ENCODE measurements at places on chromosomes 4 and X. TPM values are rescaled to one million over a fixed set of nuclear protein-coding genes. Genes with fewer than 3 reads are reported as not detected.

GRCh38 chr4:23068287-23068686 lies 375.6 kb downstream of the GBA3 start:
- no peak for DNase-seq

The G6PD gene
- 58.0 TPM for total RNA-seq

GRCh38 chr4:44791831-44792230 lies 65.5 kb upstream of the GNPDA2 start:
- DNase-seq: no peak

- DNase-seq: no peak
Observed at GRCh38 chrX:19280636-19281035, 63.1 kb upstream of the PDHA1 start.

The CLDN2 gene
- not detected for total RNA-seq

The MAGEC2 gene
- not detected for total RNA-seq

The CYSLTR1 gene
- total RNA-seq: not detected

The PDGFRA gene
- total RNA-seq: 10.8 TPM

DNA sequence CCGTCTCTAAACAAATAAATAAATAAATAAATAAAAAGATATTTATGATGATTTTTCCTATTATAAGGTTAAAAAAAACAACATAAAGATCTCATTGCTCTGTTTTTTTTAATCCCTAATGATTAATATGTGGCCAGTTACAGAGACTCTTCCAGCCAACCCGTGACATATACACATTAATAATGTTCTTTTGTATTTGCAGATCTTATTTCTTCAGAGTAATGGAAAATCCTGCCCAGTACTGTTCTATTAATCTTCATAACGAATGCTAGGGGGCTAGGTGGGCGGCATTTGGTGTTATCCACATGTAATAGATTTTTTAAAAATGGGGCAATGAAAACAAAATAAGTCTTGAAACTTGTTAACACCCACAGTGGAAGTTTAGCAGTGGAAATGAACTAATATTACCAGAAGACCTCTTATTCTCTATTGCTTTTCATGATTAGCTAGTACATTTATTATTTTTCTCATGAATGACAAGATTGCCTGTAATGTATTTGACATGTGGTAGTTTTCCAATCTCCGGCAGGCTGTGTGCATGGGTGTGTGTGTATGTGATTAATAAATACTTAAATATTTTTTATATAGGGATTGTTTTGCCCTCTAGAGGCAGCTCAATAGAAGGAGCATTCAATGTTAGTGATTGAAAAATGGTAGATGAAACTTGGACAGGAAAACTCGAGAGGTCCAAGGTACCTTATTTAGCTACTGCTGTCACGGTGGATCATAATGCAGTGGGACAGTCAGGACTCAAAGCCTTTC lies 457.4 kb downstream of the IL1RAPL1 start:
- DNase-seq: no peak

DNA sequence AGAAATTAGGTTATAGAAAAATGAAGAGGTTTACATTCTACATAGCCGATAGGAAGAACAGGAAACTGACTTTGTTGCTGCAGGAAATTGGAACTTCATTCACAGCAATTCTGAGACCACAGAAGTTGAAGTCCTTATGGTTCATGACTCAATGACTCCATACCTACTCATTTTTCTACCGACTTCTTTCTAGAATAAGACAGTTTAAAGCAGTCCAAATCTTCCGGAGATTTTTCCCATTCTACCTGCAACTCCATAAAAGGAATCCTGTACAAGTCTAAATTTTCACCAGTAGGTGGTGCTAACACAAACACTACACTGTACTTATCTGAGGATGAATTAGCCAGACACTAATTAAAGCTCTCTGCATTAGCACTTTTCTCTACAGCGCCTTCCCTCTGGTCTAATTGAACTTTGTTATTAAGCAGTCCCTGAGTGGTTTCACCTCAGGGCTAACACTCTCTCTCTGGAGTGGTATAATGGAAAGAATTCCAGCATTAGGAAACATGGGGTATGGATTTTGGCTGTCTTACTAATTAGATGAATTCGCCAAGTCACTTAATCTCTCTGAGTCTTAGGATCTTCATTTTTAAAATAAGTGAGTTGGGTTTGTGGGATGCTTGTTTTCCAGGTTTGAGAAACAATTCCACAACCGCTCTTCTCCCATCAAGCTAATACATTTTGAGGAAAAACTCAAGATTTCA lies 167.9 kb downstream of the SMIM20 start:
- peak; percentile 53 for DNase-seq

The GNRHR gene
- total RNA-seq: not detected

- no peak for DNase-seq
Observed at GRCh38 chr4:23929248-23929647, 39.4 kb upstream of the PPARGC1A start.

DNA sequence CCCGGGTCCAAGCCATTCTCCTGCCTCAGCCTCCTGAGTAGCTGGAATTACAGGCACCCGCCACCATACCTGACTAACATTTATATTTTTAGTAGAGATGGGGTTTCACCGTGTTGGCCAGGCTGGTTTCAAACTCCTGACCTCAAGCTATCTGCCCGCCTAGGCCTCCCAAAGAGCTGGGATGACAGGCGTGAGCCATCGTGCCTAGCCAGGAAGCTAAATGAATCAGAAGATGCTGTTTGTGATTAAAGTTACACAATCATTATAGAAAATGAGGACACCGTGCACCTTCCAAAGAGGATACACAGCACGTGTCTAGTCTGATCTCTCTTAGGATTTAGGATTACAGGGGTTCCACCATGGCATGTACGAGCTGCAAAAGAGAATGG lies 99.6 kb downstream of the DHRSX start:
- no peak for DNase-seq

GRCh38 chr4:139986106-139986505 lies 167.9 kb downstream of the MAML3 start:
- DNase-seq: no peak

The PLAC8 gene
- total RNA-seq: 0.41 TPM

DNA sequence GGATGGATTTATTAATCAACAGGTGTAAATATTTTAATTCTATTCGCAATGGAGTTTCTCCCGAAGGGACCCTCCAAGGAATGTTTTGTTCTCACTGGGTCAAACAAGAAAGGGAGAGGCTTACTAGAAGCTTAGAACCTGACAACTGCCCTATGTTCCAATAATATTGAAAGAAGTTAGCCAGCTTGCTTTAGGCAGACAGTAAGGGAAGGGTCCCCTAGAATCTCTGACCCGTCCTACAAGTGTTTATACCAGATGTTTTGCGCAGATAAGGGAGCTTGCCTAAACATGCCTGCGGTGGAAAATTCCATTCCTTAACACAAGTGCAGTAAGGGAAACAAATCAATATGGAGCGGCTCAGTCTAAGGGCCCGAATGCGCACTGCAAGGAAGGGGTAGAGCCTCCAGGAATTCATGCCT lies 17.7 kb downstream of the IL21 start:
- DNase-seq: no peak

DNA sequence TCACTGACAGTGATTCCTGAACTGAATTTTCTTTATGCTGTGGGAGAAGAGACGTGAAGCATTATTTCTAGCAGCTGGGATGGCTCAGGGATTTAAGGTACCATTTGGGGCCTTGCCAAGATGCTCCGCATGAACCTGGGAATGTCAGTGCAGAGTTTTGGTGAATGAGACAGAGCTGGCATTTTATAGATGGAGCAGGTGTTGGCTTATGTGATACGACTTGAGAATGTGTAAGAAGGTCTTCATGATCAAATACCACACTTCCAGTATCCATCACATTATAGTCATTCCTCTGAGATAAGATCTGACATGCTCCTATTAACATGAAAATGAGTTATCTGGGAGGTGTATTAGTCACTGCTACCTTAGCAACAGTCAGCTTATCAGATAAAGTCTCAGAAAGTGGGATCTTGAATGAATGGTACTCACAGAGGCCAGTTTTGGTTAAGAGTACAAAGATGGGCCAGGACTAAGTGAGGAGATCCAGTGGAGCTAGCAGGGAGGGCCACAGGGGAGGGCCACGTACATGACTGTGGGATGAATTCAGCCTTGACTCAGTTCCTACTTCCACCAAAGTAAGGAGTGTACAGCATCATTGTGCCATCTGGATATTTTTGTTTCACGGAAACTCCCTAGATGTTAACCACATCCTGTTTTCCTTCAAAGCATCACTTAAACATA lies 116.7 kb downstream of the SPCS3 start:
- no peak for DNase-seq

GRCh38 chr4:10111067-10111801 lies 5.4 kb downstream of the WDR1 start:
- DNase-seq: peak; percentile 83

The SSX1 gene
- total RNA-seq: 0.18 TPM

- DNase-seq: no peak
Observed at GRCh38 chr4:24778464-24779225, 16.7 kb upstream of the SOD3 start.

DNA sequence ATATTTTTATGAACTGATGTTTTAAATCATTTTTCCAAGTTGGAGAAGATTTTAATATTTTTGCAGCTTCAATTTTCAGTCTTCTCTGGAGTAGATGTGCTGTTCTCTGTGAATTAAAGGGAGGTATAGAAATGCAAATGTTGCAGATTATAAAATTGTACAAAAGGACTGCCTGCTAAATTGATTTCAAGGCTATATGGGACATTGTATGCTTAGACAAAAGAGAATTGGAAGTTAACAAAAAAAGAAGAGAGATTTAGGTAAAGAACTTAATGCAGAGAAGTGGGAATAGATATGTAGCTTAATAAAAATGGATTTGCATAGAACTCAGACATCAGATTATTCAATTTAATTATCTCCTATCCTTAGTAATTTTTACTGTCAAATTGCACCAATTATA lies 403.3 kb downstream of the ZIC3 start:
- DNase-seq: no peak

DNA sequence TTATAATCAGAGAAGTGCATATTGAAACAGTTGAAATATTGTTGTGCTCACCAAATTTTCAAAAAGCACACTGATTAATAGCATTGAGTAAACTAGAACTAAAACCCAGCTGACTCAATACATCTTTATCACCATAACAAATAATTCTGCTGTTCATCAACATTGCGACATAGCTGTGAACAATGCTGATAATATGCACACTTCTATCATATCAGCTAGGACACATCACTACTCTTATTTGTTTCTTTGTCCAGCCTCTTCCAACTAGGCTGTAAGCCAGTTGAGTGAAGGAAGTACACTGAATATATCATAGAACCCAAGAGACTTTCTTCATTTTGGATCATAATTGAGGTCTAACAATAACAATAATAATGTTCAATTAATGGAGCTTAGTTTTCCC lies 349.7 kb downstream of the IQCM start:
- no peak for DNase-seq

The AMER1 gene
- 8.3 TPM for total RNA-seq

GRCh38 chr4:68718447-68719074 lies 48.1 kb upstream of the UGT2B15 start:
- no peak for DNase-seq

The FOXP3 gene
- 0.14 TPM for total RNA-seq

DNA sequence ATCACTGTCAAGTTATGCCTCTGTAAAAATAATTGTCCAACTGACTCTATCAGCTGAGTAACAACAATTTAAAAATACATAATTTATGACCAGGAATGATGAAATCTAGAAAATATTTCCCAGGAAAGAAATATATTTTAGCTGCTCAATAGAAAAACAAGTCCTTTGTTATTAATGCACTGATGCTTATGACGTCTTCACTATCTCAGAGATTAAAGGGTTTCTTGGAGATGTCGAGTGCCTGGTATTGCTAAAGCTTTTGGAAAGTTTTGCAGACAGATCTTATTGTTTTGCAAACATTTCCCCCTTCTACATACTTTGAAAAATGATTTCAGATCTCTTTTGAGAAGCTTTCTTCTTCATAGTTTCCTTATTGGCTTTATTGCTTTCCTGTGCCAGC lies 154.6 kb upstream of the RPS6KA3 start:
- DNase-seq: no peak

DNA sequence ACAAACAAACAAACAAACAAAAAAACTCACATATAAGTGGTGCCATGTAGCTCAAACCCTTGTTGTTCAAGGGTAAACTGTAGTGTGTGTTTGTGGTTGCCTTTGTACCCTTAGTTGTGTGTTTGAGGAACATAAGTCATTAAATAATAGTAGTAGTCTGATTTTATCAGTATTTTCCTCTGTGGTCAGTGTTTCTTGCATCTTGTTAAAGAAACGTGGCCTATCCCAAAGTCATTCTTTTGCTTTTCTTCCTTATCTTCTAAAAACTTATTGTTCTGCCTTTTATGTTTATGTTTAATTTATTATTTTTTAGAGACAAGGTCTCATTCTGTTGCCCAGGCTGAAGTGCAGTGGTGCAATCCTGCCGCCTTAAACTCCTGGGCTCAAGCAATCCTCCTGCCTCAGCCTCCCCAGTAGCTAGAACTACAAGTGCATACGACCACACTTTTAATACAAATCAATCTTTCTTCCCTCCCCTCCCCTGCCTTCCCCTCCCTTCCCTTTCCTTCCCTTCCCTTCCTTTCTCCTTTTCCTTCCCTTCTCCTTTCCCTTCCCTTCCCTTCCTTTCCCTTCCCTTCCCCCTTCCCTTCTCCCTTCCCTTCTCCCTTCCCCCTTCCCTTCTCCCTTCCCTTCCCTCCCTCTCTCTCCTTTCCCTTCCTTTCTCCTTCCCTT lies 26.4 kb downstream of the PRIMPOL start:
- DNase-seq: no peak

GRCh38 chr4:80610199-80610598 lies 274.7 kb downstream of the CFAP299 start:
- DNase-seq: no peak

- no peak for DNase-seq
Observed at GRCh38 chr4:165635381-165635780, 237.7 kb upstream of the TLL1 start.

The HCFC1 gene
- total RNA-seq: 70.0 TPM

DNA sequence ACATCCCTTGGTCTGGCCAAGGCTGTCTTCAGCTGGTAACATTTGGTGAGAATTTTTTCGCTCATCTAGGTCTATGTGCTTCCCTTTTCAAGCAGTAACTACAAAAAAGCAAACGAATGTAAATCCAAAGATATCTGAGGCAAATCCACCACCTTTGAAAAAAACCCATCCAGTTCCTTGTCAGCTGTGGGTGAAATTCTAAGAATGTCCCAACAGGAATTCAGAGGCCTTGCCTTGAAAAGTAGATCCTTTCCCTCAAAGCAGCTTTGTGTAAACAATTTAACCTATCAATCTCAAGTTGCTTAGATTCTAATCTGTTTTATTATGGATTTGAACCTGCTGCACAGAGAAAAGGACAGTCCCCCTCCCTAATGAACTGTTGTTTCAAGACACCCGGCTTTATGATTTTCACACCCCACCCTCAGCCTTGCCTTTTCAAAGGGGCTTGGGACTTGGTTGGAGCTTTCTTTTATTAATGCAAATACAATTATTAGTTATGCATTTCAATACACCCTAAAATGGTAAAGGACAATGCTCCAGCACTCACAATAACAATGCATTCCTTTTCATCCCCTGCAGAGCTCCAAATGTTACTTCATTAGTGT lies 166.6 kb downstream of the LDB2 start:
- DNase-seq: no peak

The HSD17B13 gene
- total RNA-seq: 0.11 TPM

The FAM184B gene
- not detected for total RNA-seq

The GRSF1 gene
- 147 TPM for total RNA-seq

The MAGEB10 gene
- total RNA-seq: not detected

The CT45A7 gene
- not detected for total RNA-seq

The MAGEE1 gene
- total RNA-seq: 2.2 TPM

- no peak for DNase-seq
Observed at GRCh38 chrX:14411326-14411725, 118.0 kb upstream of the GLRA2 start.

GRCh38 chrX:134144231-134144630 lies 92.8 kb upstream of the CCDC160 start:
- no peak for DNase-seq

GRCh38 chr4:146342600-146343192 lies 128.4 kb downstream of the REELD1 start:
- DNase-seq: peak; percentile 11

GRCh38 chr4:137572163-137572562 lies 39.9 kb upstream of the PCDH18 start:
- DNase-seq: no peak

Data from H7 (cell line).